ENCODE measurements at places on chromosomes 16 and 17. TPM values are rescaled to one million over a fixed set of nuclear protein-coding genes. Genes with fewer than 3 reads are reported as not detected.

The GSDMA gene
- total RNA-seq, result not detected

The RPGRIP1L gene
- total RNA-seq, result 17.8 TPM

The HLF gene
- 19.8 TPM for total RNA-seq

DNA sequence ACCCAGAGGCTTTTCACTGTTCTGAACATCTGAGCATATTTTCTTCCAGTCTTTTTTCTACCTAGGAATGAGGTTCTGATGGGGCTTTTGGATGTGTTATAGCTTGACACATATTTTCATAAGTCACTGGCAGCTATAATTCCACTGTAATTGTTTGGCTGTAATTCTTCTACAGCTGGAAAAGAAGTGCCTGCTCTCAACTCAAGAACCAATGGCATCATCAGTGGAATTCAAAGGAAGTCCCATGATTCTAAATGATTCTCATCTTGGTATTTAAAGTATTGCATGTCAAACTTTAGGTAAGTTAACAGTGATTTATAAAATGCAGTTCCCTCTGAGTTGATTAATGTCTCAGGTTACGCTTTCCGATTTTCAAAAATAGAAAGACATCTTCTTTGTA is 16.8 kb downstream of the WIPI1 start:
- no peaks in the 10 kb centered on the region for H3K27me3 ChIP-seq
- DNase-seq, result no peak
- H3K27ac ChIP-seq, result peak overlapping the region; percentile 67
- H3K4me1 ChIP-seq, result peaks cover 22% of the 10 kb centered on the region
- H3K4me3 ChIP-seq, result no peak overlapping the region
- H3K36me3 ChIP-seq, result no peaks in the 10 kb centered on the region

GRCh38 chr16:68406458-68407152 is 41.7 kb downstream of the SMPD3 start:
- H3K4me3 ChIP-seq, result no peak overlapping the region
- H3K36me3 ChIP-seq, result no peaks in the 10 kb centered on the region
- H3K27ac ChIP-seq, result no peak overlapping the region
- no peaks in the 10 kb centered on the region for H3K27me3 ChIP-seq

- H3K4me3 ChIP-seq, result no peak overlapping the region
- H3K36me3 ChIP-seq, result no peaks in the 10 kb centered on the region
- peaks cover 12% of the 10 kb centered on the region for H3K4me1 ChIP-seq
- no peaks in the 10 kb centered on the region for H3K27me3 ChIP-seq
These were observed 44.4 kb downstream of the LYRM1 start for GRCh38 chr16:20944861-20945574.

- H3K27ac ChIP-seq, result no peak overlapping the region
- no peaks in the 10 kb centered on the region for H3K27me3 ChIP-seq
- H3K4me1 ChIP-seq, result peaks cover 7% of the 10 kb centered on the region
- DNase-seq, result no peak
These were observed 207.4 kb downstream of the MAF start for GRCh38 chr16:79393127-79393526.

- no peak overlapping the region for H3K27ac ChIP-seq
- no peaks in the 10 kb centered on the region for H3K27me3 ChIP-seq
- H3K36me3 ChIP-seq, result no peaks in the 10 kb centered on the region
- H3K4me1 ChIP-seq, result no peaks in the 10 kb centered on the region
These were observed 12.8 kb downstream of the STAC2 start for GRCh38 chr17:39212841-39213480.

DNA sequence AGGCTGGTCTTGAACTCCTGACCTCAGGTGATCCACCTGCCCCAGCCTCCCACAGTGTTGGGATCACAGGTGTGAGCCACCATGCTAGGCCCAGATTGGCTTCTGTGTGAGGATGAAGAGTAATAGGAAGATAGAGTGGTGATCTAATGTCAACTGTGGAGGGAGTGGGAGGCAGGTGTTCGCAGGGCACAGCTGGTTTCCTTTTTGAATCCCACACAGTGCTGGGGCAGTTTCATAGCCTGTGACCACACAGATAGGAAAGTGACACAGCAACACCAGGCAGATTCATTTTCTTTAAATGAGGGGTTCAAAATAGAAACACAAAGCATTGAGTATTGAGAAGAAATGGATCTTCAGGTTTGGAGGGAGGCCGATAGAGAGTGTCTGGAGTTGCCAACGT is 540.3 kb downstream of the WWOX start:
- H3K27ac ChIP-seq, result no peak overlapping the region
- H3K4me1 ChIP-seq, result peaks cover 4% of the 10 kb centered on the region
- no peaks in the 10 kb centered on the region for H3K36me3 ChIP-seq
- DNase-seq, result no peak
- no peak overlapping the region for H3K4me3 ChIP-seq
